ENCODE measurements at places on chromosomes 6 and 20.

DNA sequence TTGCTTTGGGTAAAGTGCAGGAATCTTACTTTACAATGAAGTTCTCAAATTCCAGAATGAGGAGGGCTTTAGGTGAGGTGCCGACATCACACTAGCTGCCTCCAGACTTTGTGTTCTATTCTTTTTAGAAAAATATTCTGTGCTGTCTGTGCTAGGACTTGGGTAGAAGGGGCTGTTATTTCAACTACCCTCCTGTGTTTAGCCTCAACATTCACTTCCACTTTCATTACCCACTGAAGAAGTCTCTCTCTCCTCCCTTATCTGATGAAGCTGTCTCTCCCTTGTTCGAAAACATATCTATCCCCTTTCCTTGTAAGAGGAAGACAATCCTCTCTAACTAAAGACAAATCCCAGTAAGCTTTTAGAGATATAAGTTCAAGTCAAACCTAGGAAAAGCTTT lies 25.0 kb upstream of the BRPF3 start:
- DNase-seq, result no peak
- H3K36me3 ChIP-seq, result no peaks in the 10 kb centered on the region
- H3K27ac ChIP-seq, result no peak overlapping the region
- H3K4me1 ChIP-seq, result no peaks in the 10 kb centered on the region
- no peak overlapping the region for H3K4me3 ChIP-seq

DNA sequence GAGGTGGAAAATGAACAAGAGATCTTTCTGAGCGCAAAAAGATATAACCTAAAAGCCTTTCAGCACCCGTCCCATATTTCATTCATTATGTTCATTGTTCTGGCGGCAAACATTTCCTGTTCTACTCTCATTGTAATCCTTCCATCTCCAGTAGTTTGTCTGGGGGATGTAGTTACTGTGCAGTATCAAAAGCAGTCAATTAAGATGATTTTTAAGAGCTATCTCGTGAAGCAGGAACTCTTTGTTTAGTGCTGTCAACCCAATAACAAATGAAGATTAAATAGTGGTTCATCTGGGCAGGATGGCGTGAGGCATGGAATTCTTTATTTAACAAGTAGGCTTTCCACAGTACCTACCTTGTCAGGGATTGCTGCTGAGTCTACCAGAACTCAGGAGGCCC lies 876.7 kb downstream of the HACE1 start:
- H3K36me3 ChIP-seq, result no peaks in the 10 kb centered on the region
- DNase-seq, result no peak
- H3K27ac ChIP-seq, result no peak overlapping the region
- no peaks in the 10 kb centered on the region for H3K4me1 ChIP-seq

DNA sequence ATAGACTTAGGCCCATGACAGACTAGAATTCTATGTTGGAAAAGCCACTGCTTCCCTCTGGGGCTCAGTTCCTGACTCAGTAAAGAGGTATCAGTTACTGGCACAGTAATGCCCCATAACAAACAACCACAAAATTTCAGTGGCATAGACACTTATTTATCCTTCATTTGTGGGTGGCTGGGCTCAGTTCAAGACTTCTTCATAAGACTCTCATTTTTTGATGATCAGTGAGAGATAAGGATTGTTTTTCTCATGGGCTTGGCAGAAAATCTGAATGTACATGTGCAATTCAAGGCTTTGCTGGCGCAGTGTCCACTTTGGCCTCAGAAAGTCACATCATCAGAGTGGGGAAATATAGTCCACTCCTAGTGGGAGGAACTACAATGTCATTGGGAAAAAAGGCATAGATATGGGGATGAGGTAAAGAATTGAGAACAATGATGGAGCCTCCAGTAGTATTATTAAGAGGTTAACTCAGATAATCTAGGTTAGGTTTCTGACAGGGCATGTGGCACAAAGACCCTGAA lies 384.6 kb upstream of the FLRT3 start:
- no peaks in the 10 kb centered on the region for H3K27me3 ChIP-seq
- no peaks in the 10 kb centered on the region for H3K36me3 ChIP-seq
- no peak for DNase-seq
- H3K4me3 ChIP-seq, result no peak overlapping the region
- no peaks in the 10 kb centered on the region for H3K4me1 ChIP-seq

DNA sequence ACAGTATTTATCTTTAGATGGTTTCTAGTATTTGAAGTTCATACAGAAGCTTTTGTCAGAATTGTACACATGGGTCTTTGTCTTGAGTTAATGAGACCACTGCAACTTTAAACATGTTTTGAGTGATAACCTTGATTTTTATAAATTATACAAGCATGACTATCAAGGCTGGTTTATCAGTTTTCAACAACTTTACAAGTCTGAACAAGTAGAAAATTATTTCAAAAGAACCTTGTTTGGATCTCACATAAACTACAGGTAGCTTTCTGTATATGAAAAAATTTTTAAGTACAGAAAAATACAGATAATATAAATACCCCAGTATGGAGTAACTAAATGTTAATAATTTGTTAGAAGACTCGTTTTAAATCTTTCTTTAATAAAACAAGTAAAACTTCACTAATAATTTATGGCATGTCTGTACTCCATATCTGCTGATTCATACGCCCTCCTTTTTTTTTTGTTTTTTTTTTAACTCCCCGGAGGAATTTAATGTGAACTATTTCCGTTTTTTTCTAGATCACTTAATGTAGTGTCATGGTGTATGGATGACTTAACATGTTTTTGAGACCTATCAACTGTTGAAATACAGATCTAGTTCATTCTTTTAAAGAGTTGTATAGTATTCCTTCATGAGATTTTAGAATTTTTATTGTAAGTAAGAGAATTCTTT lies 18.3 kb downstream of the VAPB start:
- H3K4me3 ChIP-seq, result no peak overlapping the region
- DNase-seq, result no peak
- no peaks in the 10 kb centered on the region for H3K36me3 ChIP-seq
- no peaks in the 10 kb centered on the region for H3K27me3 ChIP-seq
- H3K27ac ChIP-seq, result no peak overlapping the region

GRCh38 chr6:152329638-152330448 lies 307.3 kb downstream of the SYNE1 start:
- no peaks in the 10 kb centered on the region for H3K36me3 ChIP-seq
- no peak overlapping the region for H3K27ac ChIP-seq
- DNase-seq, result no peak
- H3K4me3 ChIP-seq, result no peak overlapping the region

DNA sequence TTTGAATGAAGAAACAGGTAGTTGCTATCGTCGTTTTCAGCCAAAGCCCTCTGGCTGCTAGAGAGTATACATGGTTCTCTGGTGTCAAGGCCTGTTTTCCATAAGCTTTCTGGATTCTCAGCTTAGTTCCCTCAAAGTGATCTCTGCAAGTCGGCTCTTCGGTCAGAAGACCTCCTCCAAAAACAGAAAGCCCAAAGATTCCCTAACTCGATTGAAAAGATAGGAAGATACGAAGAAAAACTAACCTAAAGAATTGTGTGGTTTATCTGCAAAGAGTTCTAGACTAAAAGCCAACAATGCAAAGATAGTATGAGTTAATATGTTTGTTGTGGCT lies 545 bp upstream of the ASCC3 start:
- peak overlapping the region; percentile 95 for H3K27ac ChIP-seq
- H3K27me3 ChIP-seq, result no peaks in the 10 kb centered on the region
- peak overlapping the region; percentile 89 for H3K4me3 ChIP-seq
- peaks cover 37% of the 10 kb centered on the region for H3K4me1 ChIP-seq

GRCh38 chr6:169575365-169575764 lies 126.5 kb downstream of the WDR27 start:
- no peak overlapping the region for H3K27ac ChIP-seq
- H3K27me3 ChIP-seq, result no peaks in the 10 kb centered on the region
- no peaks in the 10 kb centered on the region for H3K4me1 ChIP-seq
- no peak for DNase-seq

GRCh38 chr6:128124713-128125112 lies 223.9 kb upstream of the THEMIS start:
- H3K4me3 ChIP-seq, result no peak overlapping the region
- no peaks in the 10 kb centered on the region for H3K36me3 ChIP-seq

DNA sequence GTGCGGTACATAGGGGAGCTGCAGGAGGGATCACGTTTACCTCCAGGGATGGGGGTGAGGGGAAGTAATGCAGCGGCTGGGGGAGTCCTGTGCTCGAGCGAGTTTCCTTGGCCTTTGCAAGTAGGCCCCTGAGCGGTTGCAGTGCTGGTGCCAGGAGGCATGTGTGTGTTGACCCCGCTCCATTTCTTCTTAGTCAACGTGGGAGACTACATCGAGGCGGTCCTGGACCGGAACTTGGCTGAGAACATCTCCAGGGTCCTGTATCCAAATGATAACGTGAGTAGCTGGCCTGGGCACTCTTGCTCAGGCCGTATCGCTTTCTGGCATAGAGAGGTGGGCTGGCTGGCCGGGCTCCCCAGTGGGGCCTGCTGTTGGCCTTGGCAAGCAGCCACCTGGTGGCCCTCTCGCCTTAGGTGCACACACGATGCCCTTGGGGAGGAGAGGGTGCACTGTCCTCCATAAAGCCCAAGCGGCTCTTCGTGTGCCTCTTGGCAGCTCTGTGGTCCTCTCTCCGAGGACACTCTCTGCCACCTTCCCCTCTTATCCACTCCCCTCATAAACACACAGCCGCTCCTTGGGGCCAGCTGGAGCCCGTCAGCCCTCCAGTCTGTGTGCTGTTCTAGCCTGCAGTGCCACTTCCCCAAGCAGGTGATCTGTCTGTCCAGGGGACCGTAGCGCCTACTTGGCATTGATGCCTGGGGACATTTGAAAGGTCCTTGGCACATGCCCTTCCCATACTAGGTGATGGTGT lies 29.3 kb downstream of the PYGB start:
- no peak for DNase-seq
- no peaks in the 10 kb centered on the region for H3K36me3 ChIP-seq
- no peak overlapping the region for H3K4me3 ChIP-seq

DNA sequence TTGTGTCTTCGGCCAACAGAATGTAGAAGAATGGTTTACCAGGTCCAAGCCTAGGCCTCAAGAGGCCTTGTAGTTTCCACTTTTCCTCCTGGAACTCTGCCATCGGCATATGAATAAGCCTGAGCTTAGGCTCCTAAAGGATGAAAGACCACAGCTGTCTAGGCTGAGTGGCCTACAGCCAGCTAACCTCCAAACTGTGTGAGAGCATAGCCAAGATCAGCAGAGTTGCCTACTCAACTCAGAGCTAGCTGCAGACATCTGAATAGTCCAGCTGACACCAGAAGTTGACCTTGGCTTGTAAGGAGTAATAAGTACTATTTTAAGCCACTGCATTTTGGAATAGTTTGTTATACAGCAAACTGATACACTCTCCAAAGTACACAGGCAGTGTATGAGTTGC lies 52.6 kb upstream of the SMIM29 start:
- H3K4me3 ChIP-seq, result no peak overlapping the region
- no peaks in the 10 kb centered on the region for H3K36me3 ChIP-seq
- H3K27ac ChIP-seq, result no peak overlapping the region
- H3K4me1 ChIP-seq, result peaks cover 7% of the 10 kb centered on the region

GRCh38 chr6:26216359-26216885 lies 129.2 kb downstream of the HFE start:
- no peak for DNase-seq
- peak overlapping the region; percentile 49 for H3K27ac ChIP-seq
- H3K27me3 ChIP-seq, result no peaks in the 10 kb centered on the region
- H3K4me3 ChIP-seq, result peak overlapping the region; percentile 50
- no peaks in the 10 kb centered on the region for H3K36me3 ChIP-seq

DNA sequence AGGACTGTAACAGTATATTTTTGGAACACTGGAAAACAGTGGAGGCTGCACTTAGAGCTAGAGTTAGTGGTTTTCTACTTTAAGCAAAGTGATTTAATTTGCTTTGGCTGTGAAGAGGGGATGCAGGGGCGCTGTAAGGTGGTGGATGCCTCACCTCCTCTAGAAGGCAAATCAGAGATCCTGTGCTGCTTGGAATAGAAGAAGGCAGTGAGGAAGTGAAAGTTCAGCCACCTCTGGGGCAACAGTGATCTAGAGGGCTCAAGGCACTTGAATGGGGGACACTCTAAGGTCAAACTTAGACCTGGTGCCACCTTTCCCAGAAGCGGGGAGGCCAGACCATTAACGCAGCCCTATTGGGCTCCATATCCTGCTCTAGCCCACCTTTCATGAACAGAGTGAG lies 19.0 kb upstream of the SNRPB2 start:
- peak; percentile 42 for DNase-seq
- H3K4me1 ChIP-seq, result no peaks in the 10 kb centered on the region
- no peak overlapping the region for H3K27ac ChIP-seq
- H3K27me3 ChIP-seq, result no peaks in the 10 kb centered on the region

DNA sequence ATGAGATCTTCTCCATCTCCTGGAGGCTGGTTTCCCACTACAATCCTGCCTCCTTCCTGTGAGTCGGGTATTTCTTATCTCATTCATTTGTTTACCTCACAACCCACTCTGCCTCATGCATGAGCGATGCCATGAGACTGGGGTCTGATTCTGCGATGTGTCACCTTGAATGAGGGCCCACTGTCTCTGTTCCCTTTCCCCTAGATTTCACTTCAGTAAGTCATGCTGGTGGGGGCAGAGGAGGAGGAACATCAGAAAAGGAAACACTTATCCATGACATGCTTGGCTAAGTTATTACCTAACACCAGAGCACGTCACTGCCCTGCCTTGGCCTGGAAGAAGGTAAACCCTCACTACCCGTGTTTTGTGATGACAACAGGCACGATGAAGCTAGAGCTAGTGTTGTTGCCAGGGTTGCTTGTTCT lies 337.4 kb upstream of the PRDM1 start:
- no peaks in the 10 kb centered on the region for H3K36me3 ChIP-seq
- no peak overlapping the region for H3K4me3 ChIP-seq
- H3K27me3 ChIP-seq, result no peaks in the 10 kb centered on the region

DNA sequence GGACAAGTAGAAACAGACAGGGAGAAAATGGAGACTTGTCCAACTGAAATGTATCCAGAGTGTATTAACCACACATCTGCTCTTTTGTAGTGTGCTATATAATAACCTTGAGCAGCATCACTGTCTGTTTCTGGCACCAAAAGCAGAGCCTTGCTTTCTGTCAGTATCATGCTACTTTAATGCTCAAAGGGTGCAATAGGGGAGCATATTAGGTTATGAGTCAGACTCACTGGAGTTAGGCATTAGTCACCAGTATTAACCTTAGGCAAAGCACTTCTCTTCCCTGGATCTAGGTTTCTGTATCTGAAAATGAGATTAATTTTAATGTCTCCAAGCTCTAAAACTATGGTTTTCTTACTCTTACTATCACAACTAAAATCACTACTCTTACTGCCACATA lies 280.1 kb downstream of the TFAP2B start:
- H3K4me3 ChIP-seq, result no peak overlapping the region
- H3K36me3 ChIP-seq, result no peaks in the 10 kb centered on the region
- no peak for DNase-seq
- H3K27me3 ChIP-seq, result no peaks in the 10 kb centered on the region
- H3K4me1 ChIP-seq, result no peaks in the 10 kb centered on the region
